ENCODE measurements at places on chromosomes 5 and 9.

DNA sequence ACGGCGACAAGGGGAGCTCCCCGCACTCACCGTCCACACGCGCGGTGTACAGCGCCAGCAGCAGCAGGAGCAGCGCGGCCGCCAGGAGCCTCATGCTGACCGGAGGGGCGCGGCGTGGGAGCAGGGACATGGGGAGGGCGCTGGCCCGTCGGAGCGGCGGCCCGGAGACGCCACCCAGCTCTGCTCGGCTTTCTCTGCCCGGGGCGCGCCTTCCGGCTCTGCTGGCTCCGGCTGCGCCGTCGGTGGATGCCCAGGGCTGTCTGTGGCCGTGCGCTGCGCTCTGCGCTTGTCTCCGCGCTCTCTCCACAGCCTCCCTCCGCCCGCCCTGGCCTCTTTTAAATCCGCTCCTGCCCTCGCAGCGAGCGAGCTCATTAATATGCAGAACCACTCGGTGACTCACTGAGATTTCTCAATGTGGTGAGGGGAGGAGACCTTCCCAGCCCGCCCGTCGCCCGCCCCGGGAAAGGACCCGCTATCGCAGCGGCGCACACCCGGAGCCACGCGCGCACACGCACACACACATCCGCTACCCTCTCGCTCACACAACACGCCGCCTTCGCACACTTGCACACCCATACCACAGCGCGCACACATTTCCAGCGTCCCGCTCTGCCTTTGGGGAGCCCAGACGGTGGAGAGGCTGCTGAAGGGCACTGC lies at the start of gene CXCL14:
TSS of gene CXCL14 (minus strand) at position 307 of the 657 bp plus-strand sequence. CDS start at position 94, 213 bp downstream.
- no peak for DNase-seq

- no peak for DNase-seq
These were observed 7.3 kb downstream of the ATOX1 start for GRCh38 chr5:151751091-151751490.

DNA sequence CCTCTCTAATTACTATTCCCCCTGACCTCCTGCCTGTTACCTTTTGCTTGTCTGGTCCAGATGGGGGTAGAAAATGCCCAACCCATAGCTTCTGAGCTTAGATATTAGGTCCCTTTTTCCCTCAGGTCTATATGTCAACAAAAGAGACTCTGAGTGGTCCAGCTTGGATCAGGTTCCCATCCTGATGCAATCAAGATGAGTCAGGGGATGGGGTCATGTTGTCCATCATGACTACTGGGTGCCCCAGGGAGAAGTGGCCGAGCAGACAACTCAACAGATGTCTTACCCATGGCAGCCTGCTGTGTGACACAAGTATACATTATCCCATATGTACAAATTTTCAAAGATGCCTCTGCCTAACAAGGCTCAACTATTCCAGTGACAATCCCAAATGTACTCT lies 9.1 kb upstream of the ANKH start:
- DNase-seq = no peak

GRCh38 chr5:96031180-96031579 lies 69.5 kb upstream of the ELL2 start:
- DNase-seq = no peak

- no peak for DNase-seq
These were observed 49.0 kb upstream of the FOXE1 start for GRCh38 chr9:97804059-97804365.

- DNase-seq = no peak
These were observed 154.8 kb upstream of the TBC1D2 start for GRCh38 chr9:98410185-98410697.

GRCh38 chr9:119137479-119137878 lies 231.8 kb downstream of the BRINP1 start:
- no peak for DNase-seq

- no peak for DNase-seq
These were observed 139.3 kb downstream of the CSNK1G3 start for GRCh38 chr5:123651234-123651633.

- DNase-seq = no peak
These were observed 170.3 kb downstream of the TMC1 start for GRCh38 chr9:72691671-72692070.

- DNase-seq = no peak
These were observed 104.0 kb downstream of the DOCK8 start for GRCh38 chr9:318646-319045.

DNA sequence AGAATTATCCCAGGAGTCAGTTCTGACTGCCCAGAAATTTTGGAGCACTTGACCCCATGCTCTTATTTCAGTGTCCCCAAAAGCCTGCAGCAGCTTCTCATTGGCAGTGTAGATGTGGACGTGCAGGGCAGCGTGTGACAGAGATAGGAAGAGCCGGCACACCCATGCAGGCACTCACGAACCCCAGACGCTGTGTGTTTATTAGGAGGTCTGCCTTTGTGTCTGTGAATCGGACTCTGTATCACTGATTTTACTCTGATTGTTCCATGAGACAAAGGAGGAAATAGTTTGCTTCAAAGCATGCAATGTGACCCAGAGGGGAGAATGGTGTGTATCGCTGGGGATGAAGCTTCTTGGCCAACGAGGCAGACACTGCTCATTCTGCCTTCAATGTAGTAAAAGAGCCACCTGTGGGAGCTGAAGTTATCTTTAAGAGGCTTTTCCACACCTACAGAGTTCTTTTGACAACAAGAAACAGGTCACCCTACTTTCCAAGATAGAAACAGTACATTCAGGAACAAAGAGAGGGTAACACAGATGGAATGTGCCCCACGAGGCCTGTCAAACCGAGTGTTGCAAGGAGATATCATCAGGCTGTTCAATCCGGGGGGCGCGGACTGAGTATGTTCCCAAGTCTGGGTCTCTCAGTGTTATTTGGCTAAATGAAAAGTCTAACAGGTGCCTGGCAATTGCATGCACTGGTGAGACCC lies 224.0 kb downstream of the NTRK2 start:
- DNase-seq = no peak

GRCh38 chr9:2132484-2133082 lies 117.4 kb downstream of the SMARCA2 start:
- DNase-seq = no peak

GRCh38 chr5:55072666-55073065 lies 29.8 kb upstream of the GZMA start:
- no peak for DNase-seq

DNA sequence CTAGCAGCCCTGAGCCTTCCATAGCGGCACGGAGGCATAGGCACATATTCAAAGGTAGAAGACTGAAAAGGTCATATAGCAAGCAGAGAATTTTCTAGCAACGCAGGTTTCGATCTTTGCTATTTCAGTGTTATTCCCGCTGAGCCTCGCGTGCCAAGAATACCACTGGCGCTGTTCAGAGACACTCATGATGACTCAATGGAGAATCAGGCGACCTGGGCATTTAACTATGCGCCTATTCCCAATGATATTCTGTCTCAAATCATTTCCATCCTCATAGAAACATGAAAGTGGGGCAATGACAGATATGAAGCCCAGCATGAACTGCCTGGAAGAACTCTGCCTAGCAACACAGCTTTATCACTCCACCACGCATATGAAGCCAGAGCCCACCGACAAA lies 59.9 kb downstream of the EFNA5 start:
- DNase-seq = no peak

GRCh38 chr9:4887556-4887955 lies 94.8 kb downstream of the RCL1 start:
- DNase-seq = no peak

- no peak for DNase-seq
These were observed 113.5 kb upstream of the RASA1 start for GRCh38 chr5:87154191-87154590.

GRCh38 chr9:88722753-88723152 lies 187.8 kb downstream of the NXNL2 start:
- DNase-seq = no peak

GRCh38 chr5:112823656-112824055 lies 37.4 kb upstream of the SRP19 start:
- no peak for DNase-seq

DNA sequence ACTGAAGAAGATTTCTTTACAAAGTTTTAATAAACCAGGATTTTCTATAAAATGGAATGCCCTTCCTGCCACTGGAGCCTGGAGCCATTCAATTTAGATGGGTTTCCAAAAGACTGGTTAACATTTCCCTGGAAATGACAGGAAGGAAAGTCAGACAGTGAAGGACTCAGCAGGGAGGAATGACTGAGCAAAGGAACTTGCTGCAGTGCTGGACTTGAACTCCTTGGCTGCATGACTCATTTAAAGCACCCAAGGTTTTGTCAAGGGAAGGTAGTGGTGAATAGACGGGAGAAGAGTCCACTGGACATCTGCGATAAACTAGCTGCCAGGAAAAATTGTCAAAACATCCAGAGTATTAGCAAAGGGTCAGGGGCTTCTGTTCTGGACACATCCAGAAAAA lies 163.8 kb upstream of the SLC28A3 start:
- DNase-seq = no peak

DNA sequence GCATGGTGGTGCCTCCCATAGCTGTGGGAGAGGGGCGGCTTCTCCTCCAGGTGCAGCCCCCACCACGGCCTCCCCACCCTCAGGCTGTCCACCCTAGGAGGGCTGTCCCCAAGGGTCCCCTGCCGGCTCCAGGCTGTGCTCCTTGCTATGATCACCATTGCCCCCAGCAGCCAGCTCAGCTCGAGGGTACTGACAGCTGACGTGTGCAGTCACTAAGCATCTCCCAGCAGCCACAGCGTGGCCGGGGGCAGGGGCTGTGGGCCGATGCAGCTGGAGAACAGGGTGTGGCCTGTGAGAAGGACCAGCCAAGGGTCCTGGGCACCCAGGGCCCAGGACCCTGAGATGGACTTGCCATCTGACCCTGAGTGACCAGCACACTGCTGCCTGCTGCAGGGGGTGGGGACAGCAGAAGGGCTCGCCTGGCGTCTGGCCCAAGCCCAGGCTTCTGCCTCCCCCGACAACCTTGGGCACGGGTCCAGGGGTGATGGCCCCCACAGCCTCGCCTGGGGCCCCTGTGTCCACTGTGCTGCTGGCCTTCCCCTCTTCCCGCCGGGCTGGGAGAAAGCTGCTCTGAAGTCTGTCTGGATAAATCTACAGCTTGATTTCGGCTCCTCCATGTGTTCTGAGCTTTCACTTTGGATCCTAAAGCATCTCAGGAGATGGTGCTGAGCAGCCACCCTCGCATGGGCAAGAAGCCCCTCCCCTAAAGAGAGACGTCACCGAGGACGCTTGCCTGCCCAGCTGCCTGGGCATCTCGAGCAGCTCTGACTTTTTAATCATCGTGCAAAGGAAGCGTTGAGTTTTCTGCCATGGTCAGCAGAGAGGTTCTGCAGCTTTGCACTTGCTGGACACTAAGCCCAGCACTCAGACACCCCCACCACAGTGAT lies 5.5 kb downstream of the KCNT1 start:
- no peak for DNase-seq

DNA sequence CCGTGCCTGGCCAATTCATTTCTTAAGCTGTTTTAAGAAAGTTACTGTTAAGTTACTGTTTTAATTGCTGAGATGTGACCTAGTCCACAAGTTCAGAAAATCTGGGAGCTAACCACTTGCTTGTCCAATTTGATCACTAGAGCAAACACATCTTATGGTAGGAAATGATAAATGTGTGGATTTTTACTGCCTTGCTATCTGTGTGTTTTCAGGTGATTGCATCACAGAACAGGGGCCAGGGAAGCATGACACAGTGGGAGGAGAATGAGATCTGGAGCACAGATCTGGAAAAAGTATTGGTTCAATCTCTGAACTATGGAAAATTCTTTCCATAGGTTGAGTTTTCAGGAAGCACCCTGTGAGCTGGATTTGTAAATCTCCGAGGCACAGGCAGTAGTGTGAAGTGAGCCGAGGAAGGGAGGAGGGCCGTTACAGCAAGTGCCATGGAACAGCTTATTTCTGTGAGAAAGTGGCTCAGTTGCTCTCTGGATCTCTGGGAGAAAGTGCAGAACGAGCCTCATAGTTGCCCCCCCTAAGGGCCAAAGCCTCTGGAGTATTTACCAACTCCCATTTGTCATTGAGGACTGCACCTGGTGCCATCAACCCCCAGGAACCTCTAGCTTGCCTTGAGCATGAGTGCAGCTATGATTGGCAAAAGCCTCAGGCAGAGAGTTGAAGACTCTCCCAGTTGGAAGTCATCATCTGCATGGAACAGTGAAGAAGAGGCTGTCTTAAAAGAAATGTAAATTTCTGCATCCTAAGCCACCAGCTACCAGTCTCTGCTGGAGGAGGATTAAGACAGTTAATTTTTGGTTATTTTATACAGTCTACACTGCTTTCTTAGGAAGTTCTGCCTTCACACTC lies 161.8 kb upstream of the CLINT1 start:
- no peak for DNase-seq

DNA sequence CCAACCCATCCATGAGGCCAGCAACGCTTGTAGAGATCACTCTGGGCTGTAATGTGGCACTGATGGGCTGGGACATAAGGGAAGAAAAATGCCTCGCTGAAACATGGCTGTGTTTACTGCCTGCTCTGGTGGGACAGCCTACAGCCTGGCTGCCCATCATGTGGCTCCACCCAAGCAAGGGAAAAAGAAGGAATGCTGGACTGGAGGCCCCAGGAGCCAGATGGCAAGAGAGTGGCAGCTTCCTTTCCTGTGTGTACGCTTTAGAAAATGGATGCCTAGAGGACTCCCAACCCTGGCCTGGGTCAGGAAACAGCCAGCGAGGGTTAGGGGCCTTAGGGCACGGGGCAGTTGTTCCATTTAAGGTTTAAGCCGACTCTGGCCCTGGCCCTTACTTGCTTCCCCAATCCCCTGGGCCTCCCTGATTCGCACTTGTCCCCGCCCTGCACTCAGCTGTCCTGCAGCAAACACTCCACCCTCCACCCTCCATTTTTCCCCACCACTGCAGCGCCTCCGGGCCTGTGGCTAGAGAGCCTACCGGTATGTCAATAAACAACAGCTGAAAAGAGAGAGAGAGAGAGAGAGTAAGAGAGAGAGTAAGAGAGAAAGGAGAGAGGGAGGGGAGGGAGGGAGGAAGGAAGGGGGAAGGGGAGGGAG lies 819.4 kb downstream of the SEMA5A start:
- DNase-seq = no peak

DNA sequence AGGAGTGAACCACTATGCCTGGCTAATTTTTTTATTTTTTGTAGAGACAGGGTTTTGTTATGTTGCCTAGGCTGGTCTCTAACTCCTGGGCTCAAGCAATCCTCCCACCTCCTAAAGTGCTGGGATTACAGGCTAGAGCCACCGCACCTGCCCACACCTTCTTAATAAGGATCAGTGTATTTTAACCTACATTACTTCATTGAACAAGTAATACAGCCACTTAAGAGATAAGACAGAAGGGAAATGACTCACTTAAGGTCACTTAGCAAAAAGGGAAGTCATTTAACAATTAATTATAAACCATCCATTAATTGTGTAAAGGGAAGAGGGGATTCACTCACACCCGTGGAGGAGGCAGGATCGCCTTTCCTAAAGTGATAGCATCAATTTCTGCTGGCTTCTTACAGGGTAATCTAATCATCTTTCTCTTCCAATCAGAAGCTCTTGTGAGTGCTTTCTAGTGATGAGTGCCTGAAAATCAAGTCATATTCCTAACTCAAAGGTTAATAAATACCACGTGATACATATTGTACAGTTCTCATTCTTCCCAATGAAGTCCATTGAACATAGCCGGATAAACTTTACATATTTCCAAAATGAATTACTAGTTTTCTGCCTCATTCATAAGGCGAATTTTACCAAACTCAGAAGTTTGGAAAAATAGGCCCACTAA lies 3.5 kb downstream of the FBXW11 start:
- no peak for DNase-seq

Measured in GM18507 (cell line).